ENCODE measurements at places on chromosomes 5 and 9.

GRCh38 chr5:67133217-67133616 lies 63.4 kb downstream of the CD180 start:
- no peak for DNase-seq

- DNase-seq, result no peak
Observed at GRCh38 chr5:160556846-160557245, 135.2 kb downstream of the PTTG1 start.

DNA sequence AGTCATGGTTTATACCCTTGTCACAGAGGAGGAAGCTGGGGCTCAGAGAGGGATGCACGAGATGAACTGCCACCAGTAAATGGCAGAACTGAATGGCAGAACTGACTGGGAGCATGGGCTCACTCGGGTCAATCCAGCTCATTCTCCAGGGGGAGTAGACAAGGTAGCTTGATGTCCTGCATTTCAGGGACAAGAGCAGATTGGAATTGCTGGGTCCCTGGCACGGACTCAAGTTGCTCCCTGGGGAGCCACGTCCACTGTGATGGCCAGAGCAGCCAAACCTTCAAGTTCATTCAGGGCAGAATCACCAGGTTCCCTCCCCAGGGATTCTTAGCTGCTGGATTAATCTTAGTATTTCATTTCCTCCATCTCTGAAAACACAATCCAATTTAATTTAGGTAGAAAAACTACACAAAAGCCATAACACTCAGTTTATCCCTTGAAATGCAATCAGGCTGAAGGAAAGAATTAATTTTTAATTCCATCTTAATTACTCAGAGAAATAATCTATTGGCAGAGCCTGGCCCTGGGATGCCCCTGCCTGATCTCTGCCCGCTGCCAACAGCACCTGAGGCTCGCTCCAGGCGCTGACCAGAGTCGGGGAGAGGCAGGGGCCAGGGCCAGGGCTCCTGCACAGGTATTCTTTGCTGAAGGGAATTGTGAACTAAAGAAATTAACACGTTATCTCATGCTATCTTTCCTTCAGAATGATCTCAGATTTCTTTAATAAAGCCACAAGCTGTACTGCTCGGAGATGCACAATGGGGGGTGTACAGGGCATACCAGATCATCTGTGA lies 42.0 kb upstream of the UNC5A start:
- DNase-seq, result no peak

DNA sequence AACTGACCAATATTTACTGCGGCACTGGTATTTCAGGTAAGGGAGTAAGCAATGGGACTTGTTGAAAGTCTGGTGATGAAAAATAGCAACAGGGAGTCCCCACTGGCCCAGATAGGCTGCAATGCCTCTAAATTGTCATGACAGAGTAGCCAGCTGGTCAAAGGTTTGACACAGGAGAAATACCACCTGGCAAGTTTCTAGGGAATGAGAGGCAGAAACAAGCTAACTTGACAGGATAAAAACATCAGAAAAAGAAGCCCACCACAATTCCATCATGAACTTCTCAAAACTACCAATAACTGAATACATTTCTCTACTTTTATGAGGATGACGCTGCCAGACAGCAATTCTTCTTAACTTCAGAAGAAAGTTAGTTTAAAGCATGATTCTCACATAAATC lies 99.8 kb downstream of the STRBP start:
- no peak for DNase-seq

DNA sequence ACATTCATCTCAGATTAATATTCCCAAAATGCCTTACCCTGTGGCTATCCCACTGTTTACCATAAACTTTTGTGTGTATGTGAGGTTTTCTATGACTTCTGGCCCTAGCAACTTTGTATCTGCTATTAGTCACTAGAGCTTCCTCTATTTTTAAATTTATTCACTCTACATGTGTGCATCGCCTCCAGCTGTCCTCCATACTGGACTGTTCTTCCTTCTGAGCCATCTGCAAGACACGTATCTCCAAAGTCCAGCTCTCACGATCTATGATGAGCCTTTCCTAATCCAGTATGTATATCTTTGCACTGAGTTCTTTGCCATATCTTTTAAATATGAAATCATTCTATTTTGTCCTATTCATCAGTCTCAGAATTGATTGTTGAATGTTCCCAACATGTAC lies 1.7 kb upstream of the GNG10 start:
- no peak for DNase-seq

DNA sequence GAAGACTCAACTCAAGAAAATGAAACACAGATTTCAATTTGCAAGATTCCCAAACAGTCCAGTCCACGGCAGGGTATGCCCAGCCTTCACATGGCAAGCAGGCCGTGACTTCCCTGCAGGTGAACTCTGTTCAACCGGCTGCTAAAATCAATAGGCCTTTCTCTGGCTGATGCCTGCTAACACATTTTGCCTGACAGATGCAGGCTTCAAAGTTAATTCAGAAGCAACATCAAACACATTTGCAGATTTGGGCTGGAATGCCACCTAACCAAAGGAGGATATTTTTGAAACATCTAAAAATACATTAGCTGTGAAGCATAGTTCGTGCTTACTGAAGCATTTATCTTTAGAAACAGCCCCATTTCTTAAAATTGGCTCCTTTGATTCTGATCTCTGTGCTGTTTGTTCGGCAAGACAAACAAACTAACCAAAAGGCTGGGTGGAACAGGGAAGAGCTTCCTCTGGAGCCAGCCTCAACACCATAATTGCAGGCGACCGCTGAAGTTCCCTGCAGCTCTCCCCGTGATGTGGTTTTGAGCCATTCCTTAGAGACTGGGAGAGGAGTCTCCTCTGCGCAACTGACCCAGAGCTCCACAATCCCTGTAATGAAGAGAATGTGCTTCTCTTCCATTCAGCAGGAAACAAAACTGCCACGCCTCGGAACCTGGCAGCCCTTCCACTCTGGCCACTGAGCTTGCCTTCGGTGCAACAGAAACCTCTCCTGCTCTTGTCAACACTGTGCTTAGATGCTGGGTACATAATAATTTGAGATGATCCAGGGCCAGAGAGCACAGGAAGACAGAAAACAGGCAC lies 126.5 kb downstream of the MYO10 start:
- DNase-seq, result no peak

GRCh38 chr5:71701407-71701806 lies 17.7 kb upstream of the CARTPT start:
- no peak for DNase-seq

GRCh38 chr5:73531356-73531755 lies 33.1 kb downstream of the BTF3 start:
- no peak for DNase-seq

DNA sequence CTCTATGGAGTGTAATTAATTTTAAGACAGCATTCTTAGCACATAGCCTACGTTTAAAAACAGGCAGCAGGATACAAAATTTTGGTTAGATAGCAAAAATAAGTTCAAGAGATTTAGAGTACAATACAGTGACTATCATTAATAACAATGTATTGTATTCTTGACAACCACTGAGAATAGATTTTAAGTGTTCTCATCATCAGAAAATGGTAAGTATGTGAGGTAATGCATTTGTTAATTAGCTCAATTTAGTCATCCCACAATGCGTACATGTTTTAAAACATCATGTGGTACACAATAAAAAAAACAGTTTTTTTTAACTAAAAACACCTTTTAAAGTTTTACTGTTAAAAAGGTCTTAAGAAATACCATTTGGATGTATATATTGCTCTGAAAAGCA lies 94.2 kb downstream of the MUSK start:
- no peak for DNase-seq

- no peak for DNase-seq
Observed at GRCh38 chr5:140631831-140632365, 1.1 kb downstream of the CD14 start.

- no peak for DNase-seq
Observed at GRCh38 chr9:128551657-128552152, 682 bp upstream of the SPTAN1 start.

- DNase-seq, result no peak
Observed at GRCh38 chr5:162068412-162068811, 839 bp downstream of the GABRG2 start.

- DNase-seq, result no peak
Observed at GRCh38 chr5:36689225-36689624, 82.8 kb downstream of the SLC1A3 start.

GRCh38 chr9:92962303-92962649 lies 15.0 kb downstream of the FGD3 start:
- no peak for DNase-seq

DNA sequence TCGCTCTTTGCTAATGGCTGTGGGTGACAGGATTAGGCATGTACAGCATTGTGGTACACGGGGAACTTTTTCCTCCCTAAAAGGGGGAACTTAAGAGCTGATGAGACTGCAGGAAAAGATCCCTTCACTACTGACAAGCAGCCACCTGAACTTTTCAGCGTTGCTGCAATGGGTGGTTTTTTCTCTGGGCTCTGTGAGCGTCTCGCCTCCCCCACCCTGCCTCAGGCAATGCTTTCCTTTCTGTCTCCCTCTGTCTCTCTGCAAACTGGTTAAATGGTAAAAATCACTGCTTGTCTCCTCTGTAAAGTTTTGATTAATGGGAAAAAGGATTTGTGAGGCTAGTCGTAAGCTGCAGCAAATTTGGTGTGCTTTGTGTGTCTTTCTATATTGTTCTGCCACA lies 20.3 kb downstream of the HSD17B3 start:
- DNase-seq, result no peak

DNA sequence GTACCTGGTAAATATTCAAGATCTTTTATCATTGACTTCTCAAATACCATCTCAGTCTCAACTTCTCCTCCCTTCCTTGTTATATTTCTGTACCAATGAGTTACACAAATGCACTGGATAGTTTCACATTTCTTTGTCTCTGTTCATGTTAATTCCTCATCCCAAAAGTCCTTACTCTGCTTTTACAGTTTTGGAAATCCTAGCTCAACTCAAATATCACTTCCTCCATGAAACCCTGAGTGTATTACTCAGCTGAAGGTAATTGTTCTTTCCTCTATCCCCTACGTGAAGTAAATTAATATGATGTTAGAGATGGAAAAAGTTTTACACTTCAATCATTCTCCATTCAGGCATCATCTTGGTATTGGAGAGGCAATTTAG lies 241.5 kb downstream of the TLE4 start:
- no peak for DNase-seq

GRCh38 chr5:135213466-135214239 lies 179.6 kb upstream of the PITX1 start:
- DNase-seq, result no peak

- DNase-seq, result no peak
Observed at GRCh38 chr9:129839324-129840023, 4.2 kb downstream of the USP20 start.

GRCh38 chr9:35923927-35924763 lies 14.9 kb downstream of the SPAAR start:
- no peak for DNase-seq

DNA sequence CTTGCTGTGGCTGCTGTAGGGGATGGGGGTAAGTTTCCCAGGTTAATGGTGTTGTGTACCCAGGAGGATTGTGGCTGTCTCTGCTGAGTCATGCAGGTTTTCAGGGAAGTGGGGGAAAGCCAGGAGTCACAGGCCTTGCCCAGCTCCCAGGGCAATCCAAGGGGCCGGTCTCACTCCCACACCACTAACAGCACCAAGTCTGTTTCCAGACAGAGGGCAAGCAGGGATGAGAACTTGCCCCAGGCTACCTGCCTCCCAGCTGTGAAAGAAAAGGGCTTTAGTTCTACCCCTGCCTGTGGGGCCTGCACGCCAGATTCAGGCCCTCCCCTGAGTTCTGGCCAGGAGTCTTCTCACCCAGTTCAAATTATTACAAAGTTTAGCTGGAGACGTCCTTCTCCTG lies 579.8 kb upstream of the ST8SIA4 start:
- no peak for DNase-seq

GRCh38 chr9:123373946-123374345 lies 17.9 kb downstream of the CRB2 start:
- no peak for DNase-seq

DNA sequence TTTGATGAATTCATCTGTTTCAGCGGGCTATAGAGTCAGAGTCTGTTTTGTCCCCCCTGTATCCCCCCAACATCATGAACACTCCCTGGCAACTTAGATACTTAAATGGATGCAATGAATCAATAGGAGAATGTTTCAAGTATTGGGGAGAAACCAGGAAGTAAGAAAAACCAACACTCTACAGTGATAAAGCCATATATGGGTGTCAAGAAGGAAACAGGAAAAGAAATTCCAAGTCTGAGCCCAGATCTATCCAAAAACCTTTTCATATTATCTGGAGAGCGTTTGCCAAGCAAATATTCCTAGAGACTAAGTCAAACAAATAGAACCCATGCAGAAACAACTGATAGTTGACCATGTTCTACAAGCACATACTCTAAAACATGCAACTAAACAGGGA lies 2.3 kb upstream of the GNAQ start:
- DNase-seq, result no peak

- DNase-seq, result no peak
Observed at GRCh38 chr9:111917980-111918379, 21.4 kb downstream of the UGCG start.

DNA sequence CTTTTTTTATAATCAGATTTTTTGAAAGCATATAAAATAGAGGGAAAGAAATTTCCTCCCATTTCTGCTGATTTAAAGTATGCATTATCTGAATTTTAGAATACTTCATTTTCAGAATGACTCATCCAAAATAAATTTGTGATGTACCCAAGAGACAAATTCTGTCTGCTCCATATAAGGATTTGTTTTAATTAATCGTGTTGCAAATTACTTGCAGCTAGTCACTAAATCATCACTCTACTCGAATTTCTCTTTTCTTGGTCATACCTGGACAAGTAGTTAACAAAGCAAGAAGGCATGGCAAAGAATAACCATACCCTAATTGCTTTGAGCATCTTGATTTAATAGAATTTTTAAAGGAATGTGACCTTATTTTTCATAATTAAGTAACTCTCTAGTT lies 284.1 kb upstream of the GRAMD2B start:
- DNase-seq, result no peak

GRCh38 chr5:112004867-112005622 lies 248.1 kb upstream of the NREP start:
- DNase-seq, result no peak

DNA sequence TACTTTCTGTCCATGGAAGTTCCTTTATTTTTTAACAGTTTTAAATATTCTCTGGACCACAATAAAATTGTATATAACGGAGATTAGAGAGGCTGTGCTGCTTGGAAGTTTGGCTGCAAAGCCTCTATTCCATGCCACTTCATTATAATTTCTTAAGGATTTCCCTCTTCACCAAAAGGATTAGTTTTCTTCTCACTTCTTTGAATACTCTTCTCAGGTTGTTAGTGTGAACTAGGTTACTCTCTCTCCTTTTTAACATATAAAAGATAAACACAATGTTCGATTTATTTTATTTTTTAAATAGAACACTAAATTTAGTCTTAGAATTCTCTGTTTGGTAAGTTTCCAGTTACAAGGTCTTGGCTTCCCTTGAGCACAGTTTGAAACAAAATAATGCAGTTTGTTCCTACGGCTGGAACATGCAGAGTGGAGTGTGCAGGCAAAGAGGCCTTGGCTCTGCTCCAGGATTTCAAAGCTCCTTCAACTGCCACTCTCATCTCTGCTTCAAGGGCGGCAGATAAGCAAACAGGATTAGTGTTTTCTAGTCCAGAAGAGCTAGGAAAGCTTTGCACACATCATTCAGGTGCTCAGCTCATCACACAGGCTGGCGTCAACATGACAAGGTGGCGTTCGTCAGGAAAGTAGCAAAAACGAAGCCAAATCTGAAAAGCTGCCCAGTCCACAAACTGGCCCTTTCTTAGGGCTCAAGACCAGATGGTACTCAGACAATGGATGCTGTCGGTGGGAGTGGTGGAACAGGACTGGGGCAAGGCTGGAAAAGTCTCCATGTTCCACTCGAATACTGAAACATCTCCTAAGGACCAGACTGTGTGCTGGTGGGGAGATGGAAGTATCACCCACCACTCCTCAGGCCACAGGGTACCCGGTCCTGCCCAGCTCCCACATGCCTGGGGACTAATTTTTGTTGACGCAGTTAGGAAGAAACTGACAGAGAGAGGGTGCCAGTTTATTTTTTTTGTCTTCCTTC lies 286.6 kb downstream of the CRB2 start:
- no peak for DNase-seq
